Naive thymus-derived CD8-positive, alpha-beta T cell (primary cell): ENCODE measurements at places on chromosomes 5 and 9. TPM values are rescaled to one million over a fixed set of nuclear protein-coding genes. Genes with fewer than 3 reads are reported as not detected.

- no peak for DNase-seq
These were observed 53.9 kb upstream of the IL17B start for GRCh38 chr5:149432911-149433401.

DNA sequence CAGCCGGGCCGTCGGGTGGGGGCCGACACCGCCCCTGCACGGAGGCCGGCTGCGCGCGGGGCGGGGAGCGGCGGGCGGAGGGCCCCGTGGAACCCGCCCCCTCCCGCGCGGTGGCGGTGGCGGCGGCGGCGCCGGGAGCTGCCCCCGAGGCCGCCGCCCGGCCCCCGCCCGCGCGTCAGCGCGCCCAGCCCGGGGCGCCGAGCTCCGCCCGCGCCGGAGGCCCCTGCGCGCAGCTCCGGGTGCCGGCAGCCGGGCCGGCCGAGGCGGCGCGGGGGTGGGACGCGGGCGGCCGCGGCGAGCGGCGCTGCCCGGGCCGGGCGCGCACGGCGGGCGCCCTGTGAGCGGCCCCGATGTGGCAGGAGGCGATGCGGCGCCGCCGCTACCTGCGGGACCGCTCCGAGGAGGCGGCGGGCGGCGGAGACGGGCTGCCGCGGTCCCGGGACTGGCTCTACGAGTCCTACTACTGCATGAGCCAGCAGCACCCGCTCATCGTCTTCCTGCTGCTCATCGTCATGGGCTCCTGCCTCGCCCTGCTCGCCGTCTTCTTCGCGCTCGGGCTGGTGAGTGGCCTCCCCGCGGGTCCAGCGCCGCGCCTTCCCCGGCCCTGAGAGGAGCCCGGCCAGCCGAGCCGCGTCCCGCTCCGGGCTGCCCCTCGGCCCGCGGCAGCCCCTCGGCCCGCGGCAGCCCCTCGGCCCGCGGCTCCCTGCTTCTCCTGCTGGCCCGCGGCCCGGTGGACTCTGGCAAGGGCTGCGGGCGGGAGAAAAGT, at the start of gene ADCY2:
Gene ADCY2 (plus strand): TSS at position 192 of the 766 bp plus-strand sequence. CDS start 159 bp downstream, at position 351.
- no peak for DNase-seq

- no peak for DNase-seq
These were observed 396.2 kb downstream of the RAB3C start for GRCh38 chr5:58979090-58979489.

DNA sequence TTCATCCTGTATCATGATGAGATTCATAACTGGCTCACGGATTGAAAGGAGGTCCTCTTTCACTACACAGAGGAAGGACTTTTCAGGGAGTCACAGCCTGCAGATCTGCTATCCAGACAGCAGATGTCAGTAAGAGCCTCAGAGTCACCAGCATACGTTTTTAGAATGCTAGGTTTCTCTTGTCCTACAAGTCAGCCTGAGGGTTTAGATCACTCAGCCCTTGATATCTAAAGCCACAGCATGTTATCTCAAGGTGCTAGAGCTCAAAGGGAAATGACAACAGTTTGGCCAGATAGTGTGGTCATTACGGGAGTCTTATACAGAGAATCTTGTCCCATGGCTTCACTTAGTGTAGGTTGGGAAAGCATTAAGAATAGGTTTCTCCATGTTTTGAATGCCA, 30.9 kb upstream of the SLC46A2 start:
- no peak for DNase-seq

DNA sequence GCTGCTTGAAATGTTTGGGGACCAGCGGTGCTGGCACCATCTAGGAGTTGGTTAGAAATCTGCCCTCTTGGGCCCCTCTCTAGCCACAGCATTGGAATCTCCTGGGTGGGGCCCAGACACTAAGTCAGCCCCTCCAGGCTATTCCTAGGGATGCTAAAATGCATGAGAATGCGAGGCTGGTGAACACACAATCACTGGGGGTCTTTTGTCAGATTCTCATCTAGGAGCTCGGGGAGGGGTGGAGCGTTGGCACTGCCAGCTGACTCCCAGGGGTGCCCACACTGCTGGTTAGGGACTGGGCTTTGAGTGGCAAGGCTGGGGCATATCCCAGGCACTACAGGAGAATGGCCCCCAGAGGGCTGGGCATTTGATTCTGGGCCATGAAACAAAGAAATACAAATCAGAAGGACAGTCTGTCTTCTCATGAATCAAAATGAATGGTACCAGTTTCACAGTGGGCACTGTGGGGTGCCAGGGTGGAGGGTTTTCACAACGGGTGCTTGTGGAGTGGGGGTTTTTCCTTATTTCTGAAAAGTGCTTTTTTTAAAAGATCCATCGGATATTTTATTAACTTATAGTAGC, 127.8 kb upstream of the RAPGEF1 start:
- DNase-seq = no peak

- no peak for DNase-seq
These were observed 1.8 kb upstream of the DIPK1B start for GRCh38 chr9:136710543-136710942.

RASGEF1C gene
- total RNA-seq = not detected

FAXDC2 gene
- 0.22 TPM for total RNA-seq

PAEP gene
- not detected for total RNA-seq

OR1N2 gene
- not detected for total RNA-seq

KIF3A gene
- 16.9 TPM for total RNA-seq

SEMA5A gene
- not detected for total RNA-seq
